ENCODE measurements at places on chromosomes 3 and 15. TPM values are rescaled to one million over a fixed set of nuclear protein-coding genes. Genes with fewer than 3 reads are reported as not detected.
A peak's percentile ranks its signal among the peaks of the same experiment; 100 is the strongest.

Gene ALDH1A2
- 27.3 TPM for total RNA-seq

- no peak for DNase-seq
These were observed 198.5 kb upstream of the GADL1 start for GRCh38 chr3:31092748-31093589.

DNA sequence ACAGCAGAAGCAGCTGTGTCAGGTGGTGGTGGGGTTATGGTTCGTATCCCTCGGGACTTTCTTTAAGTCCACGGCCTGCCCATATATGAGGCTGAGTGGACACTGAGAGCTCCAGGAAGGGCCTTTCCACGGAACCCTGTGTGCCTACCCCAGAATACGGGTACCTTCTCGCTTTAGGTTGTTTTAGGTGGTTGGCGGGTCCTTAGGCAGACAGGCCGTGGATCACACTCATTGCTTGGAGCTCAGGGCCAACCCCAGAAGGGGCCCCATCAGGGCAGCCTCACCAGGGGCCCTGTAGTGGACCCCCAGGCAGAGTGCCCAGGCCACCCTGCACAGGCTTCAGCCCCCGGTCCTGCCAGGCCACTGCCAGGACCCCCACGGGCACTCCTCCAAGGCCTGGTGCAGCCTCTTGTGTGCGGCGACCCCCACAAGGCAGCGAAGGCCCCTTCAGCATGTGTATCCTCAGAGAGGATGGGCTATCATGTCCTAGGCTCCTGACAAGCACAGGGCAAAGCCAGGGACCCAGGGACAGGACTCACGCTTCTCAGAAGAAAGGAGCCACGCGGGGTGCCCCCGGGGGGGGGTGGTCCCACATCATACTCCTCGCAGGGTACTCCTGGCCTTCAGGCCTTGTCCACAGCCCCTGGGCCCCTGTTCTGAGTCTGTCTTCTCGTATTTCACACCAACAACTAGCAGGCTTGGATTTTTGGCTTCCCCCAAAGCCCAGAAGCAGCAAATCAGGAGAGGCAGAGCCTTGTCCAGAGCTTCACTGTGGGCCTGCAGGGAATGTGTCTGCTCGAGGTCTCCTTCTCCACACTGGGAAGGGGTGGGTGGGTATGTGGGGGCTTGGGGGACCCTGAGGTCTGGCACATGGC lies 93.4 kb downstream of the LRRK1 start:
- no peak for DNase-seq

DNA sequence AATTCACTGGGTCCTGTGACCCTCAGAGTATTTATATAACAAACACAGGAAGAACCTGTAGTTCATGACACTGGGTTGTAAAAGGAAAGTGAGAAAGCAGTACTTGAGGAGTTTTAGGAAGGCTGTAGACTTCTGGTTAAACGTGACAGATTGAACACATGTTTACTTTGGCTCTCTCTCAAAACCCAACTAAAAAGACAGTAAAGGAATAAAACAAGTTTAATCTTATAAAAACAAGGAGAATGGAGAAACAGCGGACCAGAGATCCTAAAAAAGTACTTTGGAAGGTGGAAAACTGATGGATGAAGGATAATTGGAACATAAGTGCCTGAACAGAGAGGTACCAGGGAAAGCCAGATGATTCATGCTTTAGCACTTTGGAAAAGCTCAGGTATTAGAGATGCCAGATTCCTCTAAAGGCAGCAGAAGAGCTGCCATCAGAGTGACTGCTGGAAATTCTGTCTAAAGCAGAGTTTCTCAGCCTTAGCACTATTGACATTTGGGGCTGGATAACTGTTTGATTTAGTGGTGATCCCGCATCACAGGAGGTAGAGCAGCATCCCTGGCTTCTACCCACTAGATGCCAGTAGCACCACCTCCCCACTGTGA lies 182.9 kb upstream of the RORA start:
- DNase-seq, result no peak

GRCh38 chr3:50340448-50341329 lies at the start of gene RASSF1:
RASSF1 (minus strand) TSS chr3:50340836; CDS start chr3:50340805, 31 bp downstream.
- DNase-seq, result peak; percentile 89

Data from upper lobe of right lung (tissue), 1 donor.